NCI-H1105 (cell line): ENCODE measurements at places on chromosomes 5 and 9.

- DNase-seq = peak; percentile 4
These were observed at the start of gene TNFAIP8 for GRCh38 chr5:119355685-119356611. TSS of gene TNFAIP8 (plus strand) at chr5:119356019. CDS start at chr5:119356091, 72 bp downstream.

GRCh38 chr9:26516773-26517343, 375.7 kb downstream of the CAAP1 start:
- no peak for DNase-seq

GRCh38 chr9:92120138-92120537, 4.9 kb upstream of the SPTLC1 start:
- DNase-seq = no peak

DNA sequence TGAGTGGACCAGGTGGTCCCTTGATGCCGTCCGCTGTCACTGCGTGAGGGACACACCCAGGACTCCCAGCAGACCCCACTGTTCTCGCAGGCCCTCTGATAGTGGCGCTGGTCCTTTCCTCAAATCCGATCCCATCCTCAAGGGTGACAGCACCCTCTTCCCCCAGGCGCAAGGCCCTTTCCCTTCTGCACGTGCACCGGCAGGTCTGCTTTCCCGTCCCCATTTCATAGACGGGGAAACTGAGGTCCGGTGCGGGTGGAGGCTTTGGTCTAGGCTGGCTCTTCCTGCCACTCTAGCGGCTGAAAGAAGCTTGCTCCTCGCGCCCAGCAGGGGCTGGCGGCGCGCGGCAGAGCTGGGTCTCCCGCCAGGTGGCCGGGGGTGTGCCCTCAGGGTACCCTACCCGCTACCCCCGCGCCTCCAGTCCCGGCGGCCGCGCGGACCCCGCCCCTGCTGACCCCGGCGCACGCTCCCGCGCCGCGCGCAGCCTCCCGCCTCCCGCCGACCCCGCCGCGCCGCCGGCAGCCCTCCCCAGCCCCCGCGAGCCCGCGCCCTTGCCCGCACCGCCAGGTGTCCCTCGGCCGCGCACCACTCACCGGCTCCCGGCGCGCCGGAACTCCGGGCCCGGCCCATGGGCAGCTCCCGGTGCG, 453 bp downstream of the RASGEF1C start:
- DNase-seq = peak; percentile 13

DNA sequence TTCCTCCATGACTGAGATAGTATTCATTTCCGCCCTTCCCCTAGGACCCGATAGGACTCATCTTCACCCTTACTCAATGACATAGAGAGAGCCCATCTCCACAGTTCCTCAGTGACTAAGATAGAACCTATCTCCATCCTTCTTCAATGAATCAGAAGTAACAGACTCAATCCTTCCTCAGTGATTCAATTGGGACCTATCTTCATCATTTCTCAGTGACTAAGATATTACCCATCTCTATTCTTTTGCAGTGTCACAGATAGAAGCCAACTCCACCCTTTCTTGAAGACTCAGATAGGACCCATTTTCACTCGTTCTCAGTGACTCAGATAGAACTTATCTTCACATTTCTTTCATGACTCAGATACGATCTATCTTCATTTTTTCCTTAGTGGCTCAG, 164.6 kb downstream of the FBXO4 start:
- no peak for DNase-seq

- DNase-seq = no peak
These were observed 33.0 kb upstream of the C6 start for GRCh38 chr5:41246376-41246775.

DNA sequence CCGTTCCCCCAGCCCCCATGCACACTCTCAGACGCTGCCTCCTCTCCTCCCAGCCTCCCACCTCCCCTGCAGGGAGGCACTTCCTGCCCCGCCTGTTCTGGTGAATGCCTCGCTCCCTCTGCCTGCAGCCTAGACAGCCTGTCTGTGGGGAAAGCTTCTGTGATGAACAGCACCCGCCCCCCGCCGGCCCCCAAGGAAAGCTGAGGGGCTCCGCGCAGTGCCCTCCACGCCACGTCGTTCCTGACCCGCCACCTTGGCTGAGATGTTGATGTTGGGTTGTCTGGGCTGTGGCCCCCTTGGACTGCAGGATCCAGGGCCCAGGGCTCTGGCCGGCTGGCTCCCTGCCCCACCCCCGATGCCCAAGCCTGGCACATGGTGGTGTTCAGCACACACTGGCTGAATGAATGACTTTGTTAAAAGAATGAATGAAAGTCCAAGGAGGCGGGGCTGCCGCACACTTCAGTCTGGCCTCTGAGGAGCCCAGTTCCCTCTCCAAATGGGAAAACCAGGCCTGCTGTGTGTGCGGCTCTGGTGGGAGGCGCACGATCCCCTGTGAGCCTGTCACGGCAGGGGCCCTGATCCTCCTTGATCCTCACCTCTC, 2.1 kb upstream of the MYMK start:
- no peak for DNase-seq

DNA sequence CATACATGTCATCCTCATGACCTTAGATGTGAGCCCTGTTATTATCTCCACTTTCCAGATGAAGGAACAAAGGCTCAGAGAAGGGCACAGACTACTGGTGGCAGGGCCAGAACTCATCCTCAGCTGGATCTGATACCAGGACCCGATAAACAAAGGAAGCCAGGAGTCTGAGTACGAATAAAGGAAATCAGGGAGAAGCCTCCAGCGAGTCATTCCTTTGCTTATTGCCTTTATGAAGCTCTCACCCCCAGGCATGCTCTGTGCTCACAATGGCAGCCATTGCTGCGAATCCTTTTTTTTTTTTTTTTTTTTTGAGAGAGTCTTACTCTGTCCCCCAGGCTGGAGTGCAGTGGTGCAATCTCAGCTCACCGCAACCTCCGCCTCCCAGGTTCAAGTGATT, 130.1 kb downstream of the GAPVD1 start:
- DNase-seq = no peak

DNA sequence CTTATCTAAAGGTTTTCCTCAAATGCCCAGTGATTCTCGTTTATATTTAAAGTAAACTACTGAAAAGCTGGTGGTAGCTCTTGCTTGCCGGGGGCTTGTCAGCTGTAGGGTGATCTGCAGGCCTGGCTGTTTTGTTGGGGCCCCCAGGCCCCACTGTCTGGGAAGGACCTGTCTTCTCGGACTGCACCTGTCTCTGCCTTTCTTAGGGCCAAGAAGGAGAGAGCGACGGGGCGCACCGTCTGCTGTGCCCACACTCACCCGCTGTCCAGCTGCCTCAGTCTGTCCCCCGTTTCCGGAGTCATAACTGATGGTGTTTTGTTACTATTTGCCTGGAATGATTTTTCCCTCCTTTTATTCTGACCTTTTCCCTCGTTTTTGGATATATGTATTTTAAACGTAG, 94.1 kb upstream of the CACNA1B start:
- no peak for DNase-seq

- no peak for DNase-seq
These were observed 12.8 kb downstream of the BTNL9 start for GRCh38 chr5:181052672-181053487.

DNA sequence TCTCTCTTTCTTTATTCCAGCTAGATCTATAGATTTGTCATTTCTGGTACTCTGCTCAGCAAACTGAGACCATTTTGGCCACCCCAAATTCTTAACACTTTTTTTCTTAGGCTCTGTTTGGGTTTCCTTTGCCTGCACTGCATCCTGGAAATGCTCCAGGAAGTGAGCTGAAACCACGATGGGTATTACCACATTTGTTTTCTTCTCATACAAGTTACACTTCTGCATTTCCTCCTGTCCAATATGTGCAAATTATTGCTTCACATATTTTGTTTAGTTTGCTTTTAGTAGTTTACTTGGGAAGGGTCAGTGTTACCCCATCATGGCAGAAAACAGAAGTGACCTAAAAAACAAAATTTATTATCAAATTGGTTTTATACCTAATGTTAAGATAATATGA, 498.6 kb upstream of the GRIN3A start:
- no peak for DNase-seq

- DNase-seq = no peak
These were observed 417.7 kb downstream of the TAF11L14 start for GRCh38 chr5:18051953-18052352.

- peak; percentile 0 for DNase-seq
These were observed 1.6 kb downstream of the SKP1 start for GRCh38 chr5:134174841-134175839.

DNA sequence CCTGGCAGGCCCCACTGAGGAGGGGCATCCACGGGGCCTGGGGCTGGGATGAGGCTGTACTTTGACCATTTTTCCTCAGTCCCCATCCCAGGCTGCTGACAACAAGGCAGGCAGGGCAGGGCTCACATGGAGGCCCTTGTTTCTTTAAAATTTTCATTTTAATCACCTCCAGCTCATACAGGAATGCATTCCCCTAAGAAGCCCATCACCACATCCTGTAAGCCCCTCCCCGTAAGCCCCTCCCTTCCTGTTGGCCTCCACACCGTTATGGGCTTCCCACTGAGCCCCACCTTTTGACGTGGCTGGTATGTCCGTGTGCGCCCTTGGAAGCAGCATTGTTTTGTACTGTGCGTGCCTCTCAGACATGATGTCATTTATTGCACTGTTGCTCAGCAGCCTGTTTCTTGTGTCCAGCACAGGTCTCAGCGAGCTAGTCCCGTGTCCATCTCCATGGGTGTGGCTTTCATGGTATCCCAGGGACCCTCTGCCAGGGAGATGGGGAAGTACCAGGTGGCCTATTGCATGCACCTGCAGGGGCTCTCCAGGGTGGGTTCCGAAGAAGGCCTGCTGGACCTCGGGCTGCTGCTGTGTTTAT, 22.4 kb downstream of the PHF2 start:
- DNase-seq = no peak

DNA sequence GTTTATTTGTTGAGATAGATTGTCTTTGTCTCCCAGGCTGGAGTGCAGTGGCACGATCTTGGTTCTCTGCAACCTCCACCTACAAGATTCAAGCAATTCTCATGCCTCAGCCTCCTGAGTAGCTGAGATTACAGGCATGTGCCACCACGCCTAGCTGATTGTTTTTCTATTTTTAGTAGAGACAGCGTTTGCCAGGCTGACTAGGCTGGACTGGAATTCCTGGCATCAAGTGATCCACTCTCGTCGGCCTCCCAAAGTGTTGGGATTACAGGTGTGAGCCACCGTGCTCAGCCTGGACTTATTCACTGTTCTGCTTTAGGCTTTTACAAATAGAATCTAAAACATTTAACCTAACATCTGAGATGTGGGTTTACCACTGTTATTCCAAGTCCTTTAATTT, 91.3 kb downstream of the COMMD10 start:
- no peak for DNase-seq

GRCh38 chr5:61941637-61942036, 364.4 kb upstream of the KIF2A start:
- DNase-seq = no peak

- DNase-seq = no peak
These were observed 29.7 kb upstream of the FCN1 start for GRCh38 chr9:134947265-134947955.

DNA sequence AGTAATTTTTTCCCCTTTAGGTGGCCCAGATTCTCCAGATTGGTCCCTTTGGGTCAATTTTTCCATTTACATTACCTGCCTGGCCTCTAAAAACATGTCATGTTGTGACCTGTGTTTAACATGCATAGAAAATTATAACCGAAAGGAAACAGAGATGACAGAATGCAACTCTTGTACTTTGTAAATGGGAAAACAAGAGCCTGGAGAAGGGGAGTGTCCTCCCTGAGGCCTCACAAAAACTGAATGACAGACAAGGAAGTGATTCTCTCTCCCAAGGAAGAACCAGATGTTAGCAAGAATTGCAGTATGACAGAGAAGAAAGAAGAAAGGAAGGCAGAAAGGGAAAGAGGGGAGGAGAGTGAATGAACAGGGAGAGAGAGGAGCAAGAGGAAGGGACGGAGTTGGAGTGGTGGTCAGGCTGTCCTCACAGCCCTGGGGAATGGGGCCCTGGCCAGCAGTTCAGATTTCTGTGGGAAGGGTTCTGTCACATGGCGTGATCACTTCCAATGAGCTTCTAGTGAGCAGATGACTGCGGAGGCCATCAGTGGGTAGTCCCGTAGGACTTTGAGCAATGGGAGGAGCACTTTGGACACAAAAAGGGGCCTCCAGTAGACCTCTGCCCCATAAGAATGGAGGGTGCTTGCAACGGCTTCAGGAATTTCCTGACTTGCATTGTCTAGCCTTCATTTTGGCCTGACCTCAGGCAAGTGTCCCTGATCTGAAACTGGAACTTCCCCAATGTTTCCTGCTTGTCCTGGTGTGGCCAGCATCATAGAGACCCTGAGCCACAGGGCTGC, 31.6 kb downstream of the ABLIM3 start:
- no peak for DNase-seq

GRCh38 chr9:137023583-137023991, 4.5 kb downstream of the ABCA2 start:
- no peak for DNase-seq

GRCh38 chr5:96432216-96433065, 607 bp downstream of the PCSK1 start:
- DNase-seq = peak; percentile 80

GRCh38 chr5:99061711-99062110, 132.9 kb upstream of the CHD1 start:
- DNase-seq = no peak

DNA sequence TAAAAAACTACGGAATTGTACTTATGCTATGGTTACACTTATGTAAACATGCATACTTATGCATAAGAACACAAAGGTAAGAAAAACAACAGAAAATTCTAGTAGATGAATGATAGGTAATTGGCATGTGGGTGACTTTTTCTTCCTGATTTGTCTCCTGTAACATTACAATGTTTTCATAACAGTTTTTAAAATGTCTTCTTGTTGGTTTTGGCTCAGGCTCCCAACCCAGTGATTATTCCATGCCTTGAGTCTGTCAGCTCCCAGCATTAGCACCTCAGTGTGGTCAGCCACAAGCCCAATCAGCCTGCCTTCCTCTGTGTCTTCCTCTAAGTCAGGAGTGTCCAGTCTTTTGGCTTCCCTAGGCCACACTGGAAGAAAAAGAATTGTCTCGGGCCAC, 7.9 kb upstream of the FOXE1 start:
- no peak for DNase-seq

DNA sequence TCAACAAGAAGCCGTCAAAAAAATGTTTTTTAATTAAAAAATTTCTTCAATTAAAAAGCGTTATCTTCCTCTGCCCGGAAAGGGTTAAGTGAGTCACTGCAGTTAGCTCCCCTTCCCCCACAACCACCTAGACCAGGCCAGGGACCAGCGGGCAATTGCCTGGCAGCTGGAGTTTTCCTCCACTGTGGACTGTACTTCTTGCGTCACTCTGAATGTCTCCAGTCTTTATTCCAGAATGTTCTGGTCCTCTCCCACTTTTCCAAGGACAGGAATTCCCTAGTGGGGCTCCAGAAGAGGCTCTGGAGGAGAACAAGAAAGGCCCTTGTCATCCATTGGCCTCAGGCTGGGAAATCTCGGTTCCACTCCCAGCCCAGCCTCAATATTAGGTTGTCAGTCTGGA, 114.0 kb downstream of the C9orf50 start:
- no peak for DNase-seq
